ENCODE measurements at places on chromosomes 5 and 9.
A peak's percentile ranks its signal among the peaks of the same experiment; 100 is the strongest.

- DNase-seq: no peak
These were observed 538.3 kb upstream of the CLINT1 start for GRCh38 chr5:158397278-158397677.

- DNase-seq: no peak
These were observed 187.4 kb upstream of the GHR start for GRCh38 chr5:42235837-42236236.

DNA sequence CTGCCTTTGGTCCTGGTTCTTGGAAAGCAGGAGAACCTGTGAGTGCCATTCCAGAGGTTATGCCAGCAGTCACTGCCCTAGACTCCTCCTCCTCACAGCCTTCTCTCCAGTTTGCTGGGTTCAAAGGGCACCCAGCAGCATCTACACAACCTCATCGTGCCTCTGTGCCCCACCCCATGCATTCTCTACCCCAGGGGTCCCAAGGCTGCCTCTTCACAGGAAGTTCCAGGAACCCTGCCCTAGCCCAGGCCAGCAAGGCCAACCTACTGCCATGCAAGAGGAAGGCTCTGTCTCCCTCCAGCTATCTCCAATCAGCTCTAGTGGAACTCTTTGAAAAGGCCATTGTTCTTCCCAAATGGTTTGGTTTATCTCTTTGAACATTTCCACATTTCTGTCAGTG, 21.2 kb downstream of the ENC1 start:
- no peak for DNase-seq

DNA sequence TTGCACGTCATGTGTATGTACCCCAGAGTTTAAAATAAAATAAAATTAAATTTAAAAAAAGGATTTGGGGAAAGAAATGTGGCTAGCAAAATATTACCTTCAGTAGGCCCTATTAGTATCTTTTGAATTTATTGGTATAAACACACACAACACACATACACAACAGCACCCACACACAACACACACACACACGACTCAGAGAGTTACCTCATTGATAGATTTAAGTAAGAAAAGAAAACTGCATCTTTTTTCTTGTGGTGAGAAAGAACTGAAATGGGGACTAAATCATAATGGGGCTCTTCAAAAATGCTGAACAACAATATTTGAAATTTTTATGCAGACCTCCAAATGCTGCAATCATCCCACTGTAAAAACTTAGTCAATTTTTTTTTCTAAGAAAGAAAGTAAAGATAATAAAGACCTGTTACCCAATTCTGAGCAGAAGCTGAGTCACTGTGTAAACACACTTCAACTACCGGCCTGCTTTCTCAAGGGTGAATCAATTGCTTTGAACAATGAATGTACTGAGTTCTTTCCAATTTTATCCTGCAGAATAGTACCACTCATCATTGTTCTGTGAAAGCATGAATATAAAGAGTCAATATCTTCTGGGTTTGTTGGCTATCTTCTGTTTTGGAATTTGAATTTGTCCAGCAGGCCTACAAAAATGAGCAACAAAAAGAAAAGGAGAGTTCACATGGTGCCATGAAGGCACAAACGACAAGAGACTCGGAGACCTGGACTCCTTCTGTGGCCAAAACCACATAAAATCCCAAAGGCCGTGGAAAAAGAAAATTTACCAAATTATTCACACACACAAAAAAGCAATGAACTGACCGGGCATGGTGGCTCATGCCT, 57.9 kb upstream of the CCNG1 start:
- DNase-seq: no peak

DNA sequence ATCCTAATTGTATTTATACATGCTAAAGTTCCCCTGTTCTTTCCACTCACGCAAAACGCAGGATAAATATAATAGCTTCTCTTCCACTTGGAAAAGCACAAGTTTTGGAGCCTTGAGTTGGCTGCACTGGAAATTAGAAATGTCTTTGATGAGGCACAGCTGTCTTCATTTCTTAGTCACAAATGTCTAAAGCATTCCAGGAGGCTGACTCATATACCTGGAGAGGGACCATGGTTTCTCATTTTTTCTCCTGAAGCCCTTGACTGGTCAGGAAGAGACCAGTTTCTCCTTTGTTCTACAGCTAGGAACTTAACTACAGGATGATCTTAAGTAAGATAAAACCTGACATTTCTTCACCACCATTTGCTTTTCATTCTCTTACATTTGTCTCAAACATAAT, 16.2 kb downstream of the MTX3 start:
- no peak for DNase-seq

GRCh38 chr9:136760424-136760823, 2.4 kb upstream of the LCN8 start:
- DNase-seq: no peak

DNA sequence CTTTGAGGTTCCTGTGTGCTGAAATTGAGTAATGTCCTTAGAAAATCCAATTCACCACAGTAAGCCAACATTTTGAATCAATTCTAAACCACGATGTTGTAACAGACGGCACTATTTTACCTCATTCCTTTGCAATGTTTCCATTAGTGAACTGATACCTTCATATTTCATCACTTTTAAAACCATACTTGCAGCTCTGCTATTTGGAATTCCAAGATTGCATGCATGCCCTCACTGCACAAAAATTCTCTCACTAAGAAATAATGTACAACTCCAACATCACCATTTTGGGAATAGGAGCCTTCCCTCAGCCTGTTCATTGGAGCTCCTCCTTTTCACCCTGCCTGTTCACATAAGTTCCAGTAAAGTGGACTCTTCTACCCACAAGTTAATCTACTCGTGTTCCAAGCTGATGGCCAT, 74.8 kb upstream of the TGFBR1 start:
- no peak for DNase-seq

DNA sequence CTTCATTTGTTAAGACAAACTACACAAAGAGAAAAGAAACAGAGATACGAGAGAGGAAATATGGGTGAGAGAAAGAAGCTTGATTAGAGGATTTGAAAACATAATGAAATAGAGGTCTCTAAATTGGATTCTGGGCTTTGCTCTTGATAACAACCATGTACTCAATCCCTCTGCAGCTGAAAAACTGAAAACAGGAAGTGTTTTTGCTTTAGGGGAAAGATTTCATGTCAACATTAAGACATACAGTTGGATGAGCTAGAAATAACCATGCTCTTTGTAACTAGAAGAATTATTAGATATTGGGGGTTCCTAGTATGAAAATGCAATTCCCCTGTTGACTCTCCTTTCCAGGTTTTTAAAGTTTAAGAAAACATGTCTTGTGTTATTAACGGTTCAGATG, 21.9 kb downstream of the CRHBP start:
- no peak for DNase-seq

DNA sequence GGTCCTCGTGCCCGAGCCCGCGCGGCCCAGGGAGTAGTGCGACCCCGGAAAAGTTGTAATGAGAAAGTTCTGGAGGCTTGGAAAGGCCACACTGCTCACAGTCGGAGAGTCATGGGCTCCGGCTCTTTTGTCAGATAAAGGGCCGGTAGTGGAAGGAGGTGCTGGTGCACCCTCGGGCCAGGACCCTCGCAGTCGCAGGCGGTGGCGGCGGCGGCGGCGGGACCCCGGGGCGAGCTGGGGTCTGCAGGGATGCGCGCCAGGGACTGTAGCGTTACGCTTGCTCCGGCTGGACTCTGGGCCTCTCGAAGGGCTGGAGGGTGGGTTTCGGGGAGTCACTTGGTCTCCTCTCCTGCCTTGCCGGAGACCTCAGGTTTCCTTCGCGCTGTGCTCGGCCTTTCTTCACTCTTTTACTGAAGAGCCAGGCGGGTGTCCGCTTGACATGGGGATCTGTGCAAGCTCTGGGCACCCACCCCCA, 1.5 kb downstream of the RORB start:
- DNase-seq: no peak

- peak; percentile 90 for DNase-seq
These were observed at the start of gene BRINP1 for GRCh38 chr9:119368681-119369581. Gene BRINP1 (minus strand): TSS chr9:119369435. CDS start chr9:119313355, 56,080 bp downstream.

- DNase-seq: peak; percentile 44
These were observed 23.4 kb downstream of the MEGF10 start for GRCh38 chr5:127313847-127314473.

DNA sequence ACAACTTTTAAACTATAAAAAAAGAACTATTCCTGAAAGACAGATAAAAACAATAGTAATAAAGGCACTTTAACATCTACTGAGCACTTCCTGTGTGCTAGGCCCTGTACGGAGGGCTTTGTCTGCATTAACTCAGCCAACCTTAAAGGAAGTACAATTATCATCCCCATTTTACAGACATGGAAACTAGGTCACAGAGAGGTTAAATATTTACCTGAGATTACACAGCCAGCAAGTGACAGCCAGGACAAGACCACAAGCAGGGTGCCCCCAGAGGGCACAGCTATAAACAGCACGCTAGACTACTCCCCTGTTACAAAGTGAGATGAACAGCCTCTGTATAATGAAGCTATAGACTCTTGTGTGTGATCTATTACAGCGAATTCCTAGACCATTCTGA, 25.5 kb downstream of the DDX31 start:
- DNase-seq: peak; percentile 44

GRCh38 chr5:77086689-77087483, at the start of gene ZBED3:
Gene ZBED3 (minus strand): TSS chr5:77087285. CDS start chr5:77077878, 9,407 bp downstream.
- DNase-seq: peak; percentile 86

- DNase-seq: no peak
These were observed 57.5 kb downstream of the ADAMTS12 start for GRCh38 chr5:33834334-33834733.

GRCh38 chr5:143582869-143583268, 179.4 kb upstream of the NR3C1 start:
- no peak for DNase-seq

GRCh38 chr5:138955013-138955660, 80.0 kb upstream of the LRRTM2 start:
- DNase-seq: peak; percentile 59

DNA sequence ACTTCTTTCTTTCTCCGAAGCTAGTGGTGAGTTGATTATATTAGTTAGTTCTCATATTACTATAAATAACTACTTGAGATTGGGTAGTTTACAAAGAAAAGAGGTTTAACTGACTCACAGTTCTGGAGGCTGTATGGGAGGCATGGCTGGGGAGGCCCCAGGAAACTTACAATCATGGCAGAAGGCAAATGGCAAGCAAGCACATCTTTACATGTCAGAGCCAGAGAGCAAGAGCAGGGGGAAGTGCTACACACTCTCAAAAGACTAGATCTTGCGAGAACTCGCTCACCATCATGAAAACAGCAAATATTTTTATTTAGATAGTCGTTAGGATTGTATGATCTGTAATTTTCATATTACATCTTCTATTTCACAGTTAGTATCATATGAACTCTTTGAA, 711.2 kb downstream of the PTPRD start:
- DNase-seq: no peak

DNA sequence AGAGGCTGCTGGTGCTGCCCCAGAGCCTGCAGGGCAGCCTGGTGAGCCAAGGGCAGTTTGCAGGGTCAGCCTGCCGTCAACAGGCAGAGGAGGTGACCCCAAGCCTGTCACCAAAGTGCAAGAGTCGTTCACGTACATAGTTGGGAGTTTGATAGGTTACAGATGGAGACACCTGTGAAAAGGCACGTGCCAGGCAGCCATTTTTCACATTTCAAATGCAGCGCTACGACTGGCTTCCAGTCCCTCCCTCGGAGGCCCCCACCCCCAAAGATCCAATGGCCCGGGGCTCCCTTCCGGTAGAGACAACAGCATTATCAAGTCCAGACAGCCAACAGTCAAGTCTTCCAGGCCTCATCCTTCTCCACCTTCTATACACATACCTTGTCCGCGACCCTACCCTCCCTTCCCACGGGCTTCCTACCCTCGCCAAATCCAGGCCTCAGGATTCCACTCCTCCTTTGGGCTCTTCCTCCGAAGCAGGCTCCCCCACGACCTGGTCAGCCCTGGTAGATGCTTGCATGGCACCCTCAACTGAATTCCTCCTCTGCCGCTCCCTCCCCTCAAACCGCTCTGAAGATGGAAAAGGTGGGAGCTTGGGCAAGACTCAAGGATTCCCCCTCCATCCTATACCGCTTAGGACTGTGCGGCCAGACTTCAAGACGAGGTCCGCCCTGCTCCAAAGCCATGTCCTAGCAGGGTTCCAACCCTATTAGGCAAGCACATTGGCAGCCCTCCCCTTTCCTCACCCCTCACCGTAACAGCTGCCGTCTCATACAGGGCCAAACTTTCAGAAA, 13.2 kb downstream of the HNRNPH1 start:
- DNase-seq: no peak
